ENCODE measurements at places on chromosomes 12 and 14.

DNA sequence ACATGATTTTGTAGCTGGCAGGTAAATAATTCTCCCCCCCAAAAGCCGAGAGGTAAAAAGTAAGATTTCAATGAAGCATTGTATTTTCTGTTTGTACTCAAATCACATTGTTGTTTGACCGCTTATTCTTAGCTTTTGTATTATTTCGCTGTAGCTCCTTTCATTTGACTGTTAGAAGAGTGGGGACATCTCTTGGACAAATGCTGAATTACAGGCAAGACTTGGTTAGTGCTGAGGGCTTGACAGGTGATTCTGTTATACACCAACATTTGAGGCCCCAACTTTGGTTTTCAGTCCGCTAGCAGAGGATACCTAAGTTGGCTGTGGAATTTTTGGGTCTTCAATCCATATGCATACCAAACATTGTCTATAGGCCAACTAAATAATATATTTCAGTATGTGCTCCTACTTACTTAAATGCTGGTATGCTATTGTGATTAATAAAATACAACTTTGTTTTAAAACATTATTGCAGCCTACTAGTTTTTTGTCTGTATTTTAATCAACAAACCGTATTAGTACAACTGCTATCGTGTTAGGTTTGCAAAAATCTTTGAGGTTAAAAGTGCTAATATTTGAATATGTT is 102.2 kb downstream of the ERC1 start:
- peak; percentile 53 for DNase-seq

GRCh38 chr14:88321692-88322503 is 1.2 kb downstream of the KCNK10 start:
- no peak for DNase-seq

- no peak for DNase-seq
Observed at GRCh38 chr14:100748403-100748802, 21.7 kb downstream of the DLK1 start.

GRCh38 chr12:26857465-26858176 is 24.6 kb upstream of the ITPR2 start:
- no peak for DNase-seq

DNA sequence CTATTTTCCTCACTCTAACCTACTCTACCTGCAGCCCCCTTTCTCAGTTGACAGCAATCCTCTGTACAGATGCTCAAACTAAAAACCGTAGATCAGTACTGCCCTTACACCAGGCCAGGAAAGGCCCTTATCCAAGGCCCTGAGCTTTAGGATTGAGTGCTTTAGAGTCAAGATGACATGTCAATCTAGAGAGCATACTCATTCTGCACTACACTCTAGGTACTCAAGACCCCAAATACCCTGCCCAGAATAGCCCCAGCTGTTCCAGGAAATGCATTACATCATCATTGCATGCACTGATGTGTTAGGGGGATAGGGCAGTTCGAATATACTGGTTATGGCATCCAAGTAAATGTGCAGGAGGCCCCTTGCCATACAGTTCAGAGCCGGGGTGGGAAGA is 3.5 kb upstream of the PHLDA1 start:
- DNase-seq = no peak

GRCh38 chr12:108846290-108846701 is 11.1 kb downstream of the SSH1 start:
- DNase-seq = no peak

GRCh38 chr12:88958946-88959345 is 378.7 kb upstream of the KITLG start:
- no peak for DNase-seq

DNA sequence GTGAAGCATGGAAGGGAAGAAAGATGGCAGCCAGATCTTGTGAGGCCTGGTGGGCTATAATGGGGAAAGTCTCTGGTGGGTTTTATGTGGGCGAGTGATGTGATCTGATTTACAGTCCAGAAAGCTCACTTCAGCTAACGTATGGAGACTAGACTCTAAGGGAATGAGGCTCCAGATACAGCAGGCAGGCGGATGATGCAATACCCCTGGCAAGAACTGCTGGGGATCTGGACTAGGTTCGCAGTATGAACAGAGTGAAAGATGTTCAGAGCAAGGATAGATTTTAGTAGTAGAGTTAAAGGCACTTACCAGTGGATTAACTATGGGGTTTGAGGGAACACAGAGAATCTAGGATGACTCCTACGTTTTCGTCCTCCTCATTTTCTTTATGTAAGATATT is 253.1 kb downstream of the ANO2 start:
- no peak for DNase-seq

DNA sequence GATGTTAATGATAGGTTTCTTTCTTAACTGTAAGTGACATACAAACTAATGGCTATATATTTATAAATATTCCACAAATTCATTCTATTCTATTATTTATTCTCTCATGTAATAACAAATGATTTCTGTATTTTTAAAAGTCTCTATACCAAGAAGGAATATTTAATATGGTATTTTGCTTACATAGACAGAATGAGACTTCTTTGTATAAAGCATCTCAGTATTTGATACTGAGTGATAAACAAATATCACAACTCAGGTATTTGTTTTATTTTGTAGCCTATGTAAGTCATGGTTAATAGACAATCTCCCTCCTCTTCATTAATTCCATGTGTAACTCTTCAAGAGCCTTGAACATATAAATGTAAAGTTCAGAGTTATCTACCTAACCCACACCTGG is 18.0 kb downstream of the ATL1 start:
- no peak for DNase-seq

GRCh38 chr12:12718381-12718759 is 1.2 kb downstream of the CDKN1B start:
- DNase-seq = no peak

DNA sequence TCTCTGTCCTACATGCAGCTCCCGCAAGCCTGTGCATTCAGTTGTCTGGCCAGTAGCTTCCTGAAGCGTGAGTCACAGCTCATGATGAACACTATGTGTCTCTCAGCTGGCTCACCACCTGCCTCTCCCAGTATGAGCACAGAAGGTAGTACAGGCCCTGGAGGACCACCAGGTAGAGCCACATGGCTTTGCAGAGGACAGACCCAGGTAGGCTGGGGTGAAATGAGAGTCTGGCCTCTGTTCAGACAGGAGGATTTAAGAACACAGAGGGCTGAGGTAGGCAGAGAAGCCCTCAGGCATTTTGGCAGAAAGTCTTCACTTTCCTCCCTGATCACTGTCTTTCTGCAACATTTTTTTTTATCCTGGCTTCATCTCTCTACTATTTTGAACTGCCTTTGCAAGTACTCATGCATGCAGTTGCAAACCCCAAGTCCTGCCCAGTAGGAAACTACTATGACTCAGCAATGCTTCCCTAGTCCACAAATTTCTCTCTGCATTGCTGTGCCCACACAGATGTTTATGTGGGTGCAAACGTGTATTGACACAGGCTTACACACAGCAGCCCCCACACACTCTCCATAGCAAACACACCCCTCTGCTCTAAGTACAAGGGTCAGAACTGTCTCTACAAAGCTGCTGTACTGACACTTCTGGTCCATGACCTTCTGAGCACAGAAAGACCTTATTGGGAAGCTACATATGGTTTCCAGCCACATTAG is 7.2 kb upstream of the SDR9C7 start:
- DNase-seq = no peak

- DNase-seq = no peak
Observed at GRCh38 chr14:63192085-63192484, 12.2 kb upstream of the RHOJ start.

DNA sequence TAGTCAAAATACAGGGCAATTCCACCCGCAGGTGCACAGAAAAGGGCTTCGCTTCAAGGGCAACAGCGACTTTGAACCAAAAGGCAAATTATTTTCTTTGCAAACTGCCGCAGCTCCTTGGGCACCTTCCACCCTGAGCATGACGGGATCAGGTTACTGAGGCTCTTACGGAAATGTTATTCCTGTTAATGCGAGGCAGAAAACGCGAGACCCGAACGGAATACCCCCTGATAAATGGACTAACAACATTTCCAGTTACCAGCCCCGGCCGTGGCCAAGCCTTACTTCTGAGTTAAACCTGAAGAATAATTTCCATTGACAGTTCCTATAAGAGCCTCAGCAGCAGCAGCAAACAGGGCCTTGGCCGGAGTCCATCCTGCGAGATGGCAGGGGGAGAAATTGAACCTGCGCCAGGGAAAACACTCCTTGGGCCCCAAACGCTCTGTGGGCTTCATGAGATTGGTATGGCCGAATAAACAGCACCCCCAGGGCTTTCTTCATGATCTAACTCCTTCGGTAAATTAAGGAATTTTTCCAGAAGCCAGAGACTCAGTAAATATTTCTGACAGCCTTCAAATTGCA is 70.0 kb upstream of the DICER1 start:
- no peak for DNase-seq

GRCh38 chr14:61203081-61203753 is 77.9 kb downstream of the TMEM30B start:
- no peak for DNase-seq

- peak; percentile 40 for DNase-seq
Observed at GRCh38 chr12:96986883-96987523, 79.9 kb downstream of the NEDD1 start.

DNA sequence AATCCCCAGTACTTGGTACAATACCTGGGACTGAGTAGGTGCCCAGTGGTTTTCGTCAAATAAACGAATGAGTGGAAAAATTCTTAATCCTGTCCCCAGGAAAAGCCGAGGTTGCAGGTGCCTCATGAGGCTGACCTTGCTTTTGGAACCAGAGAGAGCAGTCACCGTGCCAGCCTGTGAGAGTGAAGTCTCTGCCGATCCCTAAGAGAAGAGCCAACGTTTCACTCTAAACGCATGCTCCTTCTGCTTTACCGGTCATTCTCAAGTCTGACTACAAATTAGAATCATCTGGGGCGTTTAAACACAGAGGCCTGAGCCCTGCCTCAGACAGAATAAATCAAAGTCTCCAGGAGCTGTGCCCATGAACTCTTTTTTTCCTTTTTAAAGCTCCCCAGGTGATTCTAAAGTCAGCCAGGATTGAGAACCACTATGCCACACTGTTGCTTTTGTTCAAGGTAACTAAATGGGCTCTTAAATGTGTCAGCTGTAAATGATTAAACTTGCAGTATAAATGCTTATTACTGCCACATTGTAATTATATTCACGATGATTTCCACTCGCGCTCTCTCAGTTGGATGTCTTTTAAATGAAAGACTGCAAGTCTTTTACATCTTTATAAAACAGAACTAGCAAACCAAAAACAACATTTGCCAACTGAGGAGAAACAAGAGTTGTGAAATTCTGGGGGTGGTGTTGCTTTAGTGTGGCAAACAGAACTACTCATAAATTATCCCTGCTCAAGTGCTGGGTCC is 26.9 kb downstream of the TCP11L2 start:
- DNase-seq = no peak

- peak; percentile 48 for DNase-seq
Observed at GRCh38 chr14:89164168-89165073, 252.6 kb downstream of the FOXN3 start.

GRCh38 chr14:79525416-79525815 is 685.9 kb downstream of the DIO2 start:
- DNase-seq = no peak

- no peak for DNase-seq
Observed at GRCh38 chr14:100747021-100747586, 20.4 kb downstream of the DLK1 start.

GRCh38 chr12:94242901-94243300 is 94.5 kb downstream of the PLXNC1 start:
- DNase-seq = no peak

DNA sequence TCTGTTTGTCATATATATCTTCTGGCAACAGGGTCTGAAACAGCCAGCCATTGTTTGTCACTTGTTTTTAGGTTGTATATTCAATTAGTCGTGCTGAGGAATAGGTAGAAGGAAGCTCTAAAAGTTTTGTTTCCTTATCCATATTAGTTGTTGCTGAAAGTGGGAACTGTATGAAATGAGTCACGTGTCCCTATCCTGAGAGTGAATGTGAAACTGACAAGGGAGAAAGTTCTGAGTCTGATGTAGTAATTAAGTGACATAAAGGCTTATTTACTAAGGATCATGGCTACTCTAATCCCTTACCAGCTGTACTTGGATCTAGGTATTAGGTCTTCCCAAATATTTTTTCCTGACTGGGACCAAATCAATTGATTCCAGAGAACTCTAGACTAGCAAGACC is 16.4 kb downstream of the FAM234B start:
- no peak for DNase-seq

DNA sequence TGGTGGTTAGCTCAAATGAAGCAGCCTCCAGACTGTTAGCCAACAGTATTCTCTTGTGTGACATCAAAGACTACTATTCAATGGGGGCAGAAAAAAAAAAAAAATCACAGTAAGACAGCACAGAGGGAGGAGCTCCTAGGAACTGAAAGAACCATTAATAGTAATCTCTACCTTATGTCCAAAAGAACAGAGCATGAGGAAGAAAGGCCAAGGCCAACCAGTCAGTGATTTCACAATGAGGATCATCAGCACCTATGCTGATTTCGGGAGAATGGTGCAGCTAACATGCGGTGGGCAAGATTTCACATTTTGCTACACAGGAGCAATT is 66.3 kb upstream of the SOX5 start:
- no peak for DNase-seq

- DNase-seq = no peak
Observed at GRCh38 chr12:106301241-106301610, 1.3 kb upstream of the TCP11L2 start.

- DNase-seq = no peak
Observed at GRCh38 chr14:82565825-82566224, 1032.2 kb upstream of the SEL1L start.

- no peak for DNase-seq
Observed at GRCh38 chr12:110581931-110582275, 1.2 kb downstream of the PPTC7 start.

DNA sequence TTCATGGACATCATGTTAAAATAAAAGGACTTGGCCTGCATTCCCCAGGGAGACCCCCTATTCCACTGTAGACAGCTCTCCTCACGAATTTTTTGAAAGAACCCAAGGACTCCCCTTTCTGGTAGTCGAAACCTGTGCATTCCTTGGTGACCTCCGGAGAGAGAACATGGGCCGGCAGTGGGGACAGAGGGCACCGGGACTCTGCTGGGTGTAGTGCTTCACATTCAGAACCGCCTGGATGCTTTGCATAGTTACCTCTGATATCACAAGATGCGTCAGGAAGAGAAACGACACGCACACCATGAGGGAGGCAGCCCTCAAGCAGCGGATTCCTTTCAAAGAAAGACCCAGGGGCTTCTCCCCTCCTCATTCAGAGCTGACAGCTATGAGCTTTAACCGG is 9.7 kb downstream of the CKAP4 start:
- DNase-seq = no peak

- no peak for DNase-seq
Observed at GRCh38 chr12:10501030-10501429, 4.7 kb upstream of the EIF2S3B start.

DNA sequence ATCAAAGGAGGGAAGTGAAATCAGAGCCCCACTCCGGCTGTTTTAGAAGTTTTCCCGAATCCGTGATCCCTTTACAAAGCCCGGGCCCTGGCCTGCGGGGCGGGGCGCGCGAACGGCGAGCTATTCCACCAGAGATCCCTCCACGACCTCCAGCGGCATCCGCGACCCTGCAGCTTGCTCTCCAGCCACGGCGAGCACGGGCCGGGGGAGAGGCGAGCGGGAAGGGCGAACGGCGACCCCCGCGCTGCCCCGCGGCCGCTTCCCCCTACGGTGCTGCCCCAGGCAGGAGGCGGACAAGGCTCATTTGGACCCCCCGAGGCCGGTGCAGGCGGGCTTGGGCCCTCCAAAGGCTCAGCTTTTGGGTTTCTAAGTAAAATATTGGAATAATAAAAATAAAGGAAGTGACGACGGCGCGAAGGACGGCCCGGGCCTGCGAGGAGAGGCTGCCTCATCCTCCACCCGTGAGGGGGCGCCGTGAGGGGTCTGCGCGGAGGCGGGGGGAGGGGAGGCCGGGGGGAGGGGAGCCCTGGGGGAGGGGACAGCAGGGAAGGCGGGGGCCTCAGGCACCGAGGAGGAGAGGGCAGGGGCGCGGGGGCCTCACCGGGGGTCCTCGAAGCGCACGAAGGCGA is 613 bp downstream of the SRSF9 start:
- peak; percentile 76 for DNase-seq

Data from GM13976 (cell line).